ENCODE measurements at places on chromosomes 6 and 20.

DNA sequence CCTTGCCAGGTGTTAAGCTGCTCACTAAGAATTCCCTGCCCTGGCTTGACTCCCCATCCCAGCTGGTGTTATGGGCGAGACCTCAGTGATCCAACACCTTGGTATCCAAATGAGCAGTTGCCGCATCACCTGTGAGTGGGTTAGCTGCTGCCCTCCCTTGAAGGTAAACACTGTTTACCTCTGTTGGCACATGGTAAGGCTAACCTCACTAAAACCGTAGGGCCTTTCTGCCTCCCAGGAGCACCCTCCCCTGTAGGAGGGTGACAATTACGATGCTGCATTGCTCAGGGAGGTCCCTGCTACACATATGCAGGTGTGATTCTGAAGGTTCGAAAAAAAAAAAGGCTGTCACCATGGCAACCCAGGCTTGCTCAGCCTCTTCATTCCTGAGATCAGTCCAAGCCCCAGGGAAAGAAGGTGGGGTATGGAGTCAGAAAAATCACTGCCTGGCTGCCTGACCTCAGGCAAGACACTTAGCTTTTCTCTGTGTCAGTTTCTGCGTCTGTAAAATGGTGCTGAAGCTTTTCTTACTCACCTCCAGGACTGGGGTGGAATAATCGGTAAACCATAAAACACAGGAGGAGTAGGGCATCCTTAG lies 19.5 kb downstream of the PNPLA1 start:
- no peak for DNase-seq

GRCh38 chr6:44733868-44734267 lies 346.4 kb downstream of the CDC5L start:
- DNase-seq, result no peak

GRCh38 chr6:105324386-105324950 lies 78.4 kb downstream of the PREP start:
- no peak for DNase-seq

GRCh38 chr20:10864076-10864672 lies 190.4 kb upstream of the JAG1 start:
- no peak for DNase-seq

- DNase-seq, result no peak
Observed at GRCh38 chr6:122033564-122034181, 365.8 kb upstream of the HSF2 start.

- no peak for DNase-seq
Observed at GRCh38 chr6:114389111-114389510, 46.3 kb upstream of the HS3ST5 start.

- DNase-seq, result no peak
Observed at GRCh38 chr6:540490-540889, 116.4 kb downstream of the HUS1B start.
